Activated naive CD4-positive, alpha-beta T cell treated with anti-CD3 and anti-CD28 coated beads for 36 hours (primary cell): ENCODE measurements at places on chromosomes 5 and 9. TPM values are rescaled to one million over a fixed set of nuclear protein-coding genes. Genes with fewer than 3 reads are reported as not detected.

DNA sequence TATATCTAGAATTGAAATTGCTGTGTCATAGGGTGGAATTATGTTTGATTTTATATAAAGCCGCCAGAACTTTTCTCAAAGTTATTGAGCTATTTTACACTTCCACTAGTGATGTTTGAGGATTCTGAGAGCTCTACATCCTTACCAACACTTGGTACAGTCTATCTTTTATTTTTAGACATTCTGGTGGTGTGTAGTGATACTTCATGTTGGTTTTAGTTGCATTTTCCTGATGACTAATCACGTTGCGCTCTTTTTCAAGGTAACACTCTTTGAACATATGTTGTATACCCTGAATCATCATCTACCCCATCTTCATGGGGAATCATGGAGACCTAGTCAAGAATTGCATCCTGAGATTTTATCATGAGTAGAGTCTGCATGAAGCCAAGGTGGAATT, 141.7 kb downstream of the NXNL2 start:
- DNase-seq = no peak

- DNase-seq = no peak
Observed at GRCh38 chr5:166962461-166962860, 1329.0 kb upstream of the WWC1 start.

- DNase-seq = peak; percentile 5
Observed at GRCh38 chr9:29691758-29692407, 2118.6 kb upstream of the C9orf72 start.

TRPM3 gene
- total RNA-seq = not detected

ROPN1L gene
- total RNA-seq = not detected
